ENCODE measurements at places on chromosomes 7 and 10.

- DNase-seq = peak; percentile 59
These were observed 119.5 kb downstream of the CPED1 start for GRCh38 chr7:121107923-121108498.

DNA sequence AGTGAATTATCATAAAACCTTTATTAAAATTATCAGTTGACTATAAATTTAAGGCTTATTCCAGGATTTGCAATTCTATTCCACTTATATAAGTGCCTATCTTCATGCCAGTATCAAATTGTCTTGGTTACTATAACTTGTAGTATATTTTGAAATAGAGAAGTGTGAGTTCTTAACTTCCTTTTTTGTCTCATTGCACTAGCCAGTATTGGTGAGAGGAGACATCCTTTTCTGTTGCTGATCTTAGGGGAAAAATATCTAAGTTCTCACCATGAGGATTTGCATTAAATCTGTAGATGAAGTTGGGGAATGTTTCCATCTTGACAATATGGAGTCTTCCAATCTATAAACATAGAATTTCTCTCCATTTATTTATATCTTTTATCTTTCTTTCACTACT lies 104.2 kb upstream of the MKI67 start:
- DNase-seq = no peak

- no peak for DNase-seq
These were observed 31.6 kb downstream of the GRB10 start for GRCh38 chr7:50751146-50751545.

DNA sequence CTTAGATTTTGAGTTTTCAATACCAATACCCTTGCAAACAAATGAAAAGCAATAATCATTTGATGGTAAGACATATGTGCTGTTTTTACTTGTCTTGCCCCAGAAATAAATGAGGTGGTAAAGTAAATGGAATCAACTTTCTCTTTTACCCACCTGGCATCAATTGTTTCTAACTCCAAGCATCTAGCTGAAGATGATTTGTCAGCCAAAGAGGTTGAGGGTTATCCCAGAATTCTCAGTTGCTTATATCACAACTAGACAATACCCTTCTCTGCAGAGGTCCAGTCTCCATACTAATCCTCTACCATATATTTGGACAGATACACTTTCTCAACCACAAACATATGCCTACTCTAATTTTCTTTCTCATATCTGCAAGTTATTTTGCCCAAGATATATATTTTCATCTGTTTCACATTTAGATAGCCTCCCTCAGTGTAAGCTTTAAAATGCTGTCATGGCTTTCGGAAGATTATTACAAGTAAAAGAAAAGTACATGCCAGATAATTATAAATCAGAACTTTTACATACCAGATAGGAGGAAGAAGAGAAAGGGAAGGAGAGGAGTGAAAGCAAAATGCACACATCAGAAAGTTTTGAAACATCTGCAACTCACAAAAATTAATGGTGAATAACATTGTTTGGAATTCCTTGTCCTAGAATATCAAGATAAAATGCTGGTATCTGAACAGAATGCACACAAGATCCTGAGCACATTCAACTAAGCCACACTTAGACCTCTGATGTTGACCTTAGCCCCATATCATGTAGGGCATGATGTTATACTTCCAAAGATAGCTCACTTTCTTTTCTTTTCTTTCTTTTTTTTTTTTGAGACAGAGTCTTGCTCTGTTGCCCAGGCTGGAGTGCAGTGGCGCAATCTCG lies 146.6 kb downstream of the REEP3 start:
- DNase-seq = no peak

- DNase-seq = no peak
These were observed 177.7 kb downstream of the ACTR3B start for GRCh38 chr7:152937282-152937681.

DNA sequence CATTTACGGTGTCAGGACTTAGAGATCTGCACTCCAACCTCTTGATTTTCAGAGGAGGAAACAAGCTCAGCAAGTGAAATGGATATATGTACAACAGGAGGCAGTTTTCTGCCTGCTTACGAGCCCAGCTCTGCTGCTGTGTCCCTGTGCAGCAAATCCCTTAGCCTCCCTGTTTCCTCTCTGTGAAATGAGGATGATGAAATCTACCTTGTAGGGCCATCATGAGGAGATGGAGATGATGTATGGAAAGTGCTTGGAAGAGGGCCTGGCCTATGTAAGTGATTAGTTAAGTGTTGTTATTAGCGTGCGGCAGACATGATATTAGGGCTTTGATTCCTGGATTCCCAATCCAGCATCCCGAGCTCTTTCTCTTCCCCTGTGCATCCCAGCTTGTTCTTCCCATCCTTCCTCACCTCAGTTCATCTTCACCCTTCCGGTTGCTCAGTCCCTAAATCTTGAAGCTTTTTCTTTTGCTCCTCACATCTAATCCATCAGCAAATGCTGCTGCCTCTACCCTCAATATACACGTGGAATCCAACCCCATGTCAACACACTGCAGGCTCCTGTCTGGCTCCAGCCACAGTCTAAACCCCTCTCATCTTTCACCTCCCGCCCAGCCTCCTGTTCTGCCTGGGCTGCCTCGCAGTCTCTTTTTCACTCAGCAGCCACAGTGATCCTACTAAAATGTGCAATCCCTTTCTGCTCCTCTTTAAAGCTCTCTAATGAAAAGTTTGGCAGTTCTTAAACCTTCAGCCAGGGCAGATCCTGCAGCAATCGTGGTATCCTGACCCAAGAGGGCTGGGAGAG lies 113.8 kb downstream of the MARCHF5 start:
- no peak for DNase-seq

GRCh38 chr10:129613377-129613980 lies 146.4 kb downstream of the MGMT start:
- no peak for DNase-seq

DNA sequence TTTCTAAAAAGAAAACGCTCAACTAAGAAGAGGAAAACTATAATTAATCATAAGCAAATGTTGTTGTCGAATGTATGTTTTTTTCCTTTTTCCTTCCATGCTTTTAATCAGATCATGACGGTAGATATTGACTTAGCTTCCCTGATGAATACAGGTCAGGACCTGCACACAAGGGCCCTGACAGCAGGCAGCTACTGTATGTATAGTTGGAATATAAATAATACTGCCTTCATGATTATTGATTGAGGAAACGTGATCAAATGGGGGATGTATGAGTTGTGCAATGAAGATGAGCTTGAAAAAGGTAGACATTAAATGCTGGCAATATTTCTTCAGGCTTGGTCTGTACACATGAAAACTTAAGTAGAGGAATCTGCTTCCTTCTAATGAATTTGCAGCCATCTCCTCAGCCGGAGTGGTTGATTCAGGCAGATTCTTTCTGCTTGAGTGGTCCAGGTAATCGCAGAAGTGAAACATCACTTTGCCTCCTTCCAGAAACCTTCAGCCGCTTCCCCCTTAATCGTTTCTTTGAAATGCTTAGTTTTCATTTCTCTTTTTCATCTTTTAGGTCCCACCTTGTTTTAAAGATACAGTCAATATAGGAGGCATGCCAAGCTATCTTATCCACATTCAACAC lies 656.5 kb downstream of the SDK1 start:
- DNase-seq = no peak

- DNase-seq = no peak
These were observed 37.0 kb upstream of the CASD1 start for GRCh38 chr7:94472608-94473007.

- DNase-seq = no peak
These were observed 120.3 kb downstream of the ANLN start for GRCh38 chr7:36509962-36510361.

- peak; percentile 50 for DNase-seq
These were observed 62.9 kb upstream of the FAM171A1 start for GRCh38 chr10:15433850-15434537.

- DNase-seq = no peak
These were observed 114.5 kb downstream of the TMEM130 start for GRCh38 chr7:98755138-98755898.

DNA sequence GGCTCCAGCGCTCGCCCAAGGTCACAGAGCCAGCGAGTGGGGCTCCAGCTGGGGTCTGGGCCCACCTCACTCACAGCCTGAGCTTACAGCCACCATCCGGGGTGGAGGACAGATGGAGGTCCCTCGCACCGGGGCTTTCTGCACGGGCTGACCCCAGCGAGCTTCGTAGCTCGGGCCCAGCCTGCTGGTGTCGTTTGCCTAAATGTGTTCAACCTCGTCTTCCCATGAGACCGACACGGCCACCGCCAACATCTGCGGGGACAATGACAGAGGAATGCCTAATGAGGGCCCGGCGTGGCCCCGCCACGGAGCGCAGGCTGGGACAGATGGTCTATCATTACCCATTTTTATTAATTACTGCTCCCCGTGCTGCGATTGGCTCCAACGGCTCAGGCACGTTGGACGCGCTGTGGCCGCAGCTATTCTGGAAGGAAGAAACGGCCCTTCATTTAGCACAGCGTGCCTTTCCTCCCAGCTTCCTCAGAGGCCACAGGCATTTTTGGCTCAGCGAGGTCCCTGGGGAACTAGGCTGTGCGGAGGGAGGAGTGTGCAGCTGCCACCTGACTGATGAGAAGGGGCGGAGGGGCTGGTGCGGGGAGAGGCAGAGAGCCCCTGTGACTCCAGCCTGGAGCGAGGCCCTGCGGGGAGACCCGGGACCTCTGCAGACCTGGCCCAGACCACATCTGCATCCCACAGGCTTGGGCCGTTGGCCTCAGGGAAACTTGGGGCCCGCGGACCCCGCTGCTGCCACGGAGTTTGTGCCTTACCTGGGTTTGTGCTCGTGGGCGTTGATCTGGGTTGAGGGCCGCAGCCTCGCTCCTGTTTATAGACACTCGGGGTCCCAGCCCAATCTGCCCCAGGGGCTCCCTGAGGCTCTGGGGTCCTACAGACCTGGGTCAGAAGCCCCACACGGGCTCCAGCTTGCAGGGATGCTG lies 22.9 kb upstream of the ELFN1 start:
- no peak for DNase-seq

DNA sequence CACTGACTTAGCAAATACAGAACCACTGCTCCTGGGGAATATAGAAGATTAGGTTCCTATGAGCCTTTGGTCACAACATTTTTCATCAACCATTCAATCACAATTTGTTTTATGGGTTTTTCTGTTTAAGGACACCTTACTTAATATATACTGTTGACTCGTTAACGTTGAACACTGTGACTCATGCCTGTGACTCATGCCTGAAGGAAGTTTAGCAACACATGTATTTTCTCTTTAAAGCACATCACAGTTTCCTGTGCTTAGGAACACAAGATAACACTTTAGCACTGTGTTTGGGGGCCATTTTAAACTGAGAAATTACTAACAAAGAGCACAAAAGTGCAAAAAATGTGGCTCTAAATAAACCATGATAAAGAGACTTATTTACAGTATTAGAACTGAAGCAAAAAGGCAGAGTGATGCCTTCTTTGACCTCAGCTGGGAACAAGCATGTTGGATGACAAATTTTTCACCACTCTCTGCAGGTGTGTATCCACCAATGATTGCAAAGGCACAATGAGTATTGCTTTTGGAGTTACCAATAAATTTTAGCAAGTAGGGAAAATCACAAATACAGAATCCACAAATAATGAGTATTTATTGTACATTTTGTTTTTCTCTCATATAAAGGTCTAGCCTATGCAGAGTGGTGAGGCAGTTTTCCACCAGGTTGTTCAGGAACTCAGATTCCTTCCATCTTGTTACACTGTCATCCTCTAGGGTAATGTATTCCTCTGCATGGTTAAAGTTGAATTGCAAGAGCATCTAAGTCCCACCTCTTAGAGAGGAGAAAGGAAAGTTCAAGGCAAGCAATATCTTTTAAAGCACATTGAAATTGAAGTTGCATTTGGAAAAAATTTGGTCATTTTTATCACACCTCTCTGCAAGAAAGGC lies 7.3 kb downstream of the FGFBP3 start:
- peak; percentile 61 for DNase-seq

DNA sequence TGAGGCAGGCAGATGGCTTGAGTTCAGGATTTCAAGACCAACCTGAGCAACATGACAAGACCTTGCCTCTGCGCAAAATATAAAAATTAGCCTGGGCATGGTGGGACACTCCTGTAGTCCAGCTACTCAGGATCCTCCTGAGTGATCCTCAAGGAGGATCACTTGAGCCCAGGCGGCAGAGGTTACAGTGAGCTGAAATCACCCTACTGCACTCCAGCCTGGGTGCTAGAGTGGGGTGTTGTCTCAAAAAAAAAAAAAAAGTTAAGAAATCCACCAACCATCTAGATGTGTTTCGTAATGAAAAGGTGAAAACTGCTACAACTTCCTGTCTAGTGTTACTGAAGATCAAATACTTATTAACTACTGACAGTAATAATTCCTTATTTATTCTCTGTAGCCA lies 8.1 kb downstream of the GLCCI1 start:
- DNase-seq = peak; percentile 34

GRCh38 chr7:150335108-150335773 lies 6.2 kb downstream of the RARRES2 start:
- no peak for DNase-seq

DNA sequence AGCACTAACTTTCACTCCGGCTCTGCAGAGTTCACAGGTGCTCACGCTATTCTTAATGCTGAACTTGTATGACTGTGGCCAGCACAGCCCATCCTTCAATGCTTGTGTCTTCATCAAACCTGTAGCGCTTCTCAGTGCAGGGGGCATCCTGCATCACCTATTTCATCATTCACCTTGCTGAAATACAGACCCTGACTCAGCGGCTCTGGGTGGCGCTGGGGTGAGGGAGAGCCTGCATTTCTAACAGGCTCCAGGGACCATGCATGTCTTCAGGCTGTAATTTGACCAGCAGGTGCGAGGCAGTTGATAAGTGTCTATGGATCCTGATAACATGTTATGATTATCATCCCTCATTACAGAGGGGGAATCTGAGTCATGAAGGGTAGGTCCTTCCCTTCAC lies 89.3 kb downstream of the VOPP1 start:
- no peak for DNase-seq

DNA sequence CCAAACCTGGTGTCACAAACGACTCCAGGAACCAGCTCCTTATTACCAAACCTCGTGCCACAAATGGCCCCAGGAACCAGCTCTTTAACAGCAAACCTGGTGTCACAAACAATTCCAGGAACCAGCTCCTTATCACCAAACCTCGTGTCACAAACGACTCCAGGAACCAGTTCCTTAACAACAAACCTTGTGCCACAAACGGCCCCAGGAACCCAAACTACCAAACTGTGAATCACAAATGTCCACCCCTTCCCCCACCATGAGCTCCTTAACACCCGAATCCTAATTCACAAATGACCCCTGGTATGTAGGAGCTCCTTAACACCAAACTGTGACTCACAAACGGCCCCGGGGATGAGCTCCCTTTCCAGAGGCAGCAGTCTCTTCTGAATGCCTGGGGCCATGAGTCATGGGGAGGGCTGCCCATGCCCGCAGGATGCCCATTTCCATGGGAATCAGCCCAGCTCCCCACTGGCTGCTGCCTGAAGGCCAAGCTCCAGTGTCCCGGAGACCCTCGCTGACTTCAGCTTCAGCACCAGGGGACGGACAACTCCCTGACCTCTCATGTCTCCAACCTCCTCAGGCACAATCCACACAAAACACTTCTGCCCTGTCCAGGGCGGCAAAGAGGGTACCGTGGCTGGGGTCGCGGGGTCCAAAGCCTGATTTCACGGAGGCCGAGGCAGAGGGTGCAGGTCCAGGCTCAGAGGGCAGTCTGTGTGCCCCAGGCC lies 213.1 kb downstream of the ELFN1 start:
- DNase-seq = no peak
